CD4-positive, alpha-beta T cell treated with Interleukin-4 for 4 hours (primary cell): ENCODE measurements at places on chromosomes 6 and 20.

GRCh38 chr6:154960299-154960843 lies 34.7 kb upstream of the TIAM2 start:
- no peak for DNase-seq

DNA sequence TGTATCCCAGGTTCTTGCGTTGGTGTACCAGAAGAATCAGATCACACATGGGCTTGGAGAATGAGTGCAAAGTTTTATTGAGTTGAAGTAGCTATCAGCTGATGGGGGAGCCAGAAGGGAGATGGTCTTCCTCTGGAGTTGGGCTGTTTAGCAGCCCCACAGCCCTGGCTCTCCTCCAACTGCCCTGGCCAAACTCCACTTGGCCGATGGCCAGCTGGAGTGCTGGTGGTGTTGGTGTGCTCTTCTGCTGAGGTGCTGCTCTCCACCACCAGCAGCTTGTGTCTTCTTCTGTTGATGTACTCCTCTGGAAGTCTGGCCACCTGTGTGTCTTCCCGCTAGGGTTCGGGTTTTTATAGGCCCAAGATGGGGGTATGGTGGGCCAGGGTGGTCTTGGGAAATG lies 172.8 kb downstream of the TINAG start:
- no peak for DNase-seq

GRCh38 chr6:28134015-28134414 lies 7.7 kb upstream of the ZKSCAN8 start:
- DNase-seq: peak; percentile 39

- DNase-seq: no peak
Measured at GRCh38 chr6:156889986-156890385, 112.8 kb downstream of the ARID1B start.

DNA sequence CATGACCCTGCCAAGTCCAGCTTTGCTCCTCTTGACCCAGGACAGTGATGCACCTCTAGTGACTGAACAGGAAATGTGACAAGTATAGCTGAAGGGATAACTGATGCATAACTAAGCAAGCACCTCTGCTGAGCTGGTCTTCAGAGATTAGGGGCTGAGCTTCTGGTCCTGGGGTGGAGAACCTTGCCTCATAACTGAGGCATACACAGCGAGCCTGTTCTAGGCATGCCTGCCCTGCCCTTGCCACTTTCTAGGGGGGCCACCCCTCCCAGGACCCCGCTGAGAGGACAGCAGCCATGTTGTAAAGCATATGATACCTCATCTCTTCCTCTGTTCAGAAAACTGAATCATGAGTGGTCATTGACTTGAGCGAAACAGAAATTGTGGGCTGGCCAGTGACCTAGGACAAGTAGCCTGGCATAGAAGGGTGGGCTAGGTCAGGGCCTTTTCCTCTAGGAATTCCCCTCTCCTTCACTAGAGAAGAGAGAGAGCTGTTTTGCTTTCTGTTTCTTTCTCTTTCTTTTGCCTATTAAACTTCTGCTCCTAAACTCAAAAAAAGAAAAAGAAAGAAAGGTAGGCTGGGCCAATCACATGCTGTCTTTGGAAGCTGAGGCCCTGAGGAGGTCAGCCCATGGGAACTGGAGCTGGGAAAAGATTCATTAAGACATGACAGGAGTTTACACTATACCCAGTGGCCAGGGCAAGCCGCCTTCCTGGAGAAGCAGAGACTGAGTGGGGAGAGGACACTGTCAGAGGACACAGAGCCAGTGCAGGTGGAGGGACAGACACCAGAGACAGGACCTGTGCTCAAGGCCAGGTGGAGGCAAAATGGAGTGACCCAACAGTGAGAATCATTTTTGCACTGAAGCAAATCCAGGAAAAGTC lies 23.1 kb downstream of the ALDH5A1 start:
- DNase-seq: no peak

DNA sequence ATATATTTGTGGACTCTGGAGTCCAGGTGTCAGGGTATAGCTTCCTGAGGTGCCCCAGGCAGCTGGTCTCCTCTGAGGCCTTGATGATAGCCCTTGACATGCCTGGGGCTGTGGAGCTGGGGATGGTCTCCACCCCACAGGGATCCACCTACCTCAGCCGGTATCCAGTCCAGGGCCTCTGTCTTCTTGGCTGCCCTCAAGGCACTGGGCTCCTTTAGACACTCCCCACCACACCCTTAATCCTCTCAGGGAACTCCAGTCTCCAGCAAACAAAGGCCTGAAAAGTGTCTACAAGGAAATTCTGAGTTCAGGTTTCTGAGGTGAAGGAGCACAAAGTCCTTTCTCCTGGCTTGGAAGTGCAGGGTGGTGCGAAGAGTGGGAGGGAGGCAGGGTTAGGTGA lies 44.6 kb upstream of the DDR1 start:
- DNase-seq: no peak

GRCh38 chr20:45816951-45817350 lies 4.5 kb downstream of the UBE2C start:
- no peak for DNase-seq

GRCh38 chr6:79277109-79277508 lies 42.6 kb upstream of the HMGN3 start:
- DNase-seq: no peak

DNA sequence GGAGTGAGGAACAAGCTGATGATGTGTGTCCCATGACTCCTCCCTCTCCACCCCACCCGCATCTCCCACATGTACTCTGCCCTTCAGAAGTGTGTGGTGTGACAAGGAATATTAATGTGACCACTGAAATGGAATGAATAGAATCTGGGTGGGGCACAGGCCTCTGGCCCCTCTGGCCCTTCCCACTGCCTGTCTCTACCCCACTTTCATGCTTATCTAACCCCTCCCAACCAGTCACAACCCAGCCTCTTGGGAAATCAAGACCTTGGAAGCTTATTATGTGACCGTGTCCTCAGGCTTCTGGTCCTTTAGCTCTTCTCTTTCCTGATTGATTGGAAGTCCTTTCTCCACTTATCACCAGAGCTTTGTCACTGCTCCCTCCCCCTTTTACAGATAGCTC lies 312.2 kb upstream of the SOX4 start:
- no peak for DNase-seq

DNA sequence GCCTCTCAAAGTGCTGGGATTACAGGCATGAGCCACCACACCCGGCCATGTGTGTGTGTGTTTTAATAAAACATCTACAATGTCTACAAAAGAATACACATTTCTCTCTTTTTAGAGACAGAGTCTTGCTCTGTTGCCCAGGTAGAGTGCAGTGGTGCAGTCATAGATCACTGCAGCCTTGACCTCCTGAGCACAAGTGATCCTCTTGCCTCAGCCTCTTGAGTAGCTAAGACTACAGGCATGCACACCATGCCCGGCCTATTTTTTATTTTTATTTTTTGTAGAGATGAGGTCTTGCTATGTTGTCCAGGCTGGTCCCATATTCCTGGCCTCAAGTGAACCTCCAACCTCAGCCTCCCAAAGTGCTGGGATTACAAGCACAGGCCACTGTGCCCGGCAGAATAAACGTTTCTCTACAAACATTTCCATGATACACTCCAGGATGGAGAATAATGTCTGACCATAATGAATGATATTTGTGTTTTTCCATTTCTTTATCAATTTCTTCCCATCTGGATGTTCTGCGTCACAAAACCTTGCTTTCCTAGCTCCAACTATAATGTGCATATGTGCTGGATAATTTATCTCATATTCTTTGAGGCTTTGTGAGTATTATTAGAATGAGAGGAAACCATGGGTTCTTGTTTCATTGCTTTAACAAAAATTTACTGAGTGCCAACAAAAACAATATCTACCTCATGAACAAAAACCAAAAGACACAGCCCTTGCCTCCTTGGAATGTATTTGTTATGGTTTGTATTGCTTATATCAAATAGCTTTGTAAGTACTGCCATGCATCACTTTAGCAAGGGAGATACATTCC lies 28.6 kb upstream of the CCN2 start:
- DNase-seq: no peak

- peak; percentile 55 for DNase-seq
Measured at GRCh38 chr6:122476131-122476530, 4.5 kb upstream of the SERINC1 start.
